ENCODE measurements at places on chromosomes 12 and 14.
A peak's percentile ranks its signal among the peaks of the same experiment; 100 is the strongest.

GRCh38 chr14:101494826-101495225, 66.5 kb upstream of the DIO3 start:
- no peak for DNase-seq

GRCh38 chr14:86013641-86014040, 483.7 kb downstream of the FLRT2 start:
- DNase-seq = no peak

DNA sequence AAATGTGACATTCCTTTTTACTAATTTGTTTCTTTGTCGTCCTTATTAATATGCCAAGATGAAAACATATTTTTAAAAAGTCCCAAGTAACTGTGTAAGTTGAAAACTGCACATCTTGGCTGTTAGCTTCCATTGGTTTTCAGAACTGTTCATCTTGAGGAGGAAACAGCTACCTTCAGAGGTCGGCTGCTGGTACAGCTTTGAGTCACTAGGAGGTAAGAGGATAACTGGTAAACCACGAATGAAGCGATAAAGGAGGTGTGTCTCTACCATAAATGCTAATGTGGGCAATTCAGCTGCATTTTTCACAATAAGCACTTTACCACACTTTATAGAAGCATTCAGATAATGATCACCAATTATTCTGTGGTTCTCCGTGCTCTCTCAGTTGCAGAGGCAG, 137.5 kb upstream of the KRAS start:
- no peak for DNase-seq

DNA sequence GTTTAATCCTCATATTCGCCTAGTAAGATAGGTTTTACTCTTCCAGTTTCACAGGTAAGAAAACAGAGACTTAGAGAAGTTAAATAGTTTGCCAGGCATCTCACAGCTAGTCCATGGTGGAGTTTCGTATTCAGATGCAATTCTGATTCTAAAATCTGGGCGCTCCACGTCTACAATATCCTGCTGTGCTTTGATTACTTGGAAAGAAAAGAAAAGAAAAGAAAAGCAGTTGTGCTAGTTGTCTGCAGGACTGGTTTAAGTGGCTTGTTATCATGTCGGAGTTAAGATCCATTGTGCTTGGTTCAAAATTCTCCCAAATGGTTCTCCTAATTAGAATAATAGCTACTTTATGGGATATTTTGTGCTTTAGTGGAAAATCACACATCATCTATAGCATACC, 18.6 kb downstream of the AKAP3 start:
- DNase-seq = no peak

DNA sequence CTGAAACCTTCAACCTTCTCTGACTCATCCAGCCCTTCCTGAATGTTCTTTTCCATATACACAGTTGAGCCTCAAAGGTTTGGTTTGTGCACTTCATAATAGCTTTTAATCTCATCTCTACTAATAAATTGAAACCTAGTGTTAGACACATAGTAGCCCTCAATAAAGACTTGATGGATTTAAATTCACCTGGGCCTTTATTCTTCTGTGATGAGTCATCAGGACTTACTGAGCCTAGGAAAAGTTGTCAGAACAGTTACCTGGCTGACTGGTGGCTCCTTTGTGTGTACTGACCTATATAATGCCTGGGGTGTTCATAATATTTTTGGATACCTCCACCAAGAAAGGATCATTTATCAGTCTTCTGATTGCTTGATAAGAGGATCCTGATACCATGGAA, 86.4 kb upstream of the NTF3 start:
- DNase-seq = no peak

DNA sequence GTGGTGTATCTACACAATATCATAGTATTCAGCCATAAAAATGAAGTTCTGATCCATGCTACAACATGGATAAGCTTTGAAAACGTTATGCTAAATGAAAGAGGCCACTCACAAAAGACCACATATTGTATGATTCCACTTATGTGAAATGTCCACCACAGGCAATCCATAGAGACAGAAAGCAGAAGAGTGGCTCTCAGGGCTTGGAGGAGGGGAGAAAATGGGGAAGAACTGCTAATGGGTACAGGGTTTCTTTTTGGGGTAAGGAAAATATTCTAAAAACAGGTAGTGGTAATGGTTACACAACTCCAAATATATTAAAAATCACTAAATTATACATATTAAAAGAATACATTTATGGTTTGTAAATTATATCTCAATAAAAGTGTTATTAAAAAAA, 16.5 kb downstream of the SCNN1A start:
- DNase-seq = no peak

GRCh38 chr14:75522983-75523318, 682 bp downstream of the BATF start:
- DNase-seq = no peak

- DNase-seq = no peak
Observed at GRCh38 chr12:127162307-127162706, 1104.7 kb upstream of the TMEM132C start.

- DNase-seq = no peak
Observed at GRCh38 chr14:66233591-66233990, 252.6 kb upstream of the CCDC196 start.

DNA sequence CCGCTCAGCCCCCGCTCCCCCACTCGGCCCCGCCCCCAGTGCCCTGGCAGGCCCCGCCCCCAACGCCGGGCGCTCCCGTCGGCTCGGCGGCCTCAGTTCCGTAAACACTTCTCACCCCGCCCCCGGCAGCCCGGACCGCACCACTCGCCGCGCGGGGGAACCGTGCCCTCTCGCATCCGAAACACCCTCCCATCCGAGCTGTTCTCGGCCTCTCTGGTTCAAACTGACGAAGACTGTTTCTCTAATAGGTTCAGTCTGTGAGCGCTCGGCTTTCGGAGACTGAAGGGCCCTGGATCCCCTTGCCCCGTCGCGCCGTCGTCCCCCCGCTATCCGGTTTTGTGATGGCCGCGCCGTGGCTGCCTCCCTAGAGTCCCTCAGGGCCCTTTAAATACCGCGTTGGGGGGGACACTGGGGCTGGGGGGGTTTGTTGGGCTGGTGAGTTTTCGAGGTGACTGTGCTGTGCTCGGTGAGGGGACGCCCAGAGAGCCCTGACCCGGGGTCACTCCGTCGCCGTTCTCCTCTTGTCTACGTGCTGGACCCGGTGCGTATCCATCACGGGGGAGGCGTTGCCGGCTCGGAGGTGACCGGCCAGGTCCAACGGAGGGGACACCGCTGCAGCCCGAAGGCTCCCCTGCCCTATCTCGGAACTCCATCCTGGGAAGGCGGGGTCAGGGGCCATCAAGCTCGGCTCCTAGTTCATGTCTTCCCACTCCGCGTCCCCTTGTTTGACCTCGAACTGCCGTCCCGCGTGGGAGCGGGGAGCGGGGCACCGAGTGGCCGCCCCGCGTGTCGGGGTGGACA, at the start of gene TCP11L2:
Gene TCP11L2 (plus strand): TSS at position 333 of the 801 bp plus-strand sequence. CDS start 8,343 bp downstream, outside the sequence.
- DNase-seq = peak; percentile 94

GRCh38 chr12:57581802-57582201, 9.2 kb upstream of the PIP4K2C start:
- DNase-seq = no peak

DNA sequence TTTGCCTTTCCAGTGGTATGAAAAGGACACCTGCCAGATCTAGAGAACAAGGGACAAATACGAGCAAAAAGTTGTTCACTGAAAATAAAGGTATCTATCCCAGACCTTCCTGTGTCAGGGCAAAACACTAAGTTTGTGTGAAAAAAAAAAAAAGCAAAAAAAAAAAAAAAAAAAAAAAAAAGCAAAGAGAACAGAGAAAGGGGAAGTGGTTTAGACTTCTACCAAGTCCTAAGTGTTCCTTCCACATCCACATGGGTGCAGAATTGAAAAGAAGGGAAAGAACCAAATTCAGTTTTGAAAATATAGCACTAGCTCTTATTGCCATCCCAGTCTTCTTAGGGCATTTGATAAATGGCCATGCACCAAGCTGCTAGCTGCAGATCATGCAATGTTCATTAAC, 41.7 kb downstream of the ZCRB1 start:
- no peak for DNase-seq

GRCh38 chr14:57755018-57755521, 110.8 kb downstream of the SLC35F4 start:
- no peak for DNase-seq

DNA sequence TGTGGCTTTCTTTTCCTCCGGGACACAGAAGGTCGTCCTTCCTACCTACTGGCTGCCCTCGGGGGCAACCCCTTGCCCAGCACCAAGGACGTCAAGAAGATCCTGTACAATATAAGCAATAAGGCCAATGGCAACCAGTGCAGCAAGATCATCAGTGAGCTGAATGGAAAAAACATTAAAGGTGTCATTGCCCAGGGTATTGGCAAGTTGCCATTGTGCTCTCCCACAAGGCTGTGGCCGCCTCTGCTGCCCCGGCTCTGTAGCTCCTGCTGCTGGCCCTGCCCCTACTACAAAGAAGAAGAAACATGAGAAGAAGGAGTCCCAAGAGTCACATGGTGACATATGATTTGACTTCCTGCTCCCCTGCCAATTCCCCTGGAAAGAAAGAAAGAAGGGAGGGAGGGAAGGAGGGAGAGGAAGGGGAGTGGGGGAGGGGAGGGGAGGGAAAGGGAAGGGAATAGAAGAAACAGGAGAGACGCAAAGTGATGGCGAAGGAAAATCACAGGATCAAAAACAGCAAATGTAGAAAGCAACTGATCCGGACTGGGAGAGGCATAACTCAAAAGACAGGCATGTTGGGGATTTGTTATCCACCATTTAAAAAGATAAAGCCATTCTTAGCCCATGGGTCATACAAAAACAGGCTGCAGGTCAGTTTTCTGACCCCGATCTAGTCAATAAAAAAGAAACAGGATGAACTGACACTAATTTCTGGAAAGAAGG, 61.3 kb upstream of the RESF1 start:
- no peak for DNase-seq

- DNase-seq = no peak
Observed at GRCh38 chr12:18358077-18358476, 96.8 kb downstream of the PIK3C2G start.

DNA sequence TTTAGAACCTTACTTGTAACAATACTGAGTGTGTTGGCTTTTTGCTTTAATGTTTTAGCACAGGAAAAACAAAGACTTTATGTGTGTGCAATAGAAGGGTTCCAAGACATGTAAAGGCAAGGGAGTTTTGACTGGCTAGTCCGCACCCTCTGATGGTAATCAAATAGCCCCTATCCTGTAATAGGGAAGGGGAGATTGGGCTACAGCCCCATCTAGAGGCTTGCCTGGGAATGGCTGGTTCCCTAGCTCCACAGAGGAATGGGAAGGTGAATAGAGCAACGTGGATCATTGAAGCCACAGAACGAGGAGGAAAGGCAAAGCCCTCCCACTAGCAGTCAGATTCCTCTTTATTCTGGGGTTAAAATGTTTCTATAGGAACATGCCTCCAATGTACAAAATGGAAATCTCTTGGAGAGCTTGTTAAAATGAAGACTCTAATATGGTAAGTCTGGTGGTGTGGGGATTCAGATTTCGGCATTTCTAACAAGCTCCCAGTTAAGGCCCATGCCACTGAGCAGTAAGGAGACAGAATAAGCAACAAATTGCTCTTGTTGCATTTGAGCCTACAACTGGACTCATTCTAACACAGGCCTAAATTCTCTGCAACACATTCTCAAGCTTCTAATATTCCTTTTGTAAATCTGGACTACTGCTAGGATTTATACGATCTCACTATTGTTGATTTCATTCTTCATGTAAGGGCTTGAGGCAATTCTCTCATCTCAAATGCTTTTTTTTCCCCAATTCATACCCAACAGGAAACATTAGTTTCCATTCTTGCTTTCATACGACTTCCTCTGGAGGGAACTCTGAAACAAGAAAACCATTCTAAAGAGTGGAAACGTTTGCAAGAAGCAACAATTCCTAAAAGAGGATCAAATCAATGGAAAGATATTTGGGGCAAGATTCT, 57.1 kb downstream of the NIN start:
- DNase-seq = no peak

- no peak for DNase-seq
Observed at GRCh38 chr14:33768458-33768830, 182.4 kb downstream of the EGLN3 start.

GRCh38 chr14:21081521-21082142, 11.5 kb downstream of the ARHGEF40 start:
- no peak for DNase-seq

DNA sequence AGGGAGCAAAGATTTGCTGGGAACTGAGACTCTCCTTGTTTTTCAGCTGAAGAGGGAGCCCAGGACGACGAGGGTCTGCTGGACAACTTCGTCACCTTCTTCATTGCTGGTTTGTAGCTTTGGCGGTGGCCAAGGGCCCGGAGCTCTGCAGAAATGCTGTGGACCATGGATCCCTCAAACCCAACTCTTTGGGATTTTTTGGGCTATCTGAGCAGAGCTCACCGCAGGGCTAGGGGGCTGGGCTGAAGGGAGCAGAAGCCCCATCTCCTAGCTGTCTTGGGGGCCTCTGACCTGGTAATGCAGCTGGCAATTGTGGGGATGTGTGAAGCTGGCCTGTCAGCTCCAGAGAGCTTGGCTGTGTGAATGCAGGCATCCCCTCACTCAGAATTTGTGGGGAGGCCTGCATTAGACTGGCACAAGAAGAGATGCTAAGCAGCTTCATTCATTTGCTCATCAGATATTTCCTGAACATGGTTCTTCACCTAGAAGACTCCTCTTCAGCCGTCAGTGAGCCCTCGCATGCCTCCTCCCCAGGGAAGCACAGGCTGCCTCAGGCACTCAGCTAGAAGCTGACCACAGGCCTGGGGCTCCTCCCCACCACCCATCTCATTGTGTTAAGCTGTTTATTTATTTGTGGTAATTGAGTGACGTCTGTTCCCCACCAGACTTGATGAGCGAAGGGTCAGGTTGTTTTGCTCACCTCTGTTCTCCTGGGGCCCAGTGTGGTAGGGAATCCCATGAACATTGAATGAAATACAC, 32.2 kb downstream of the CYP46A1 start:
- DNase-seq = no peak

- DNase-seq = no peak
Observed at GRCh38 chr12:133130808-133131128, 341 bp downstream of the ZNF10 start.

GRCh38 chr14:34035177-34035933, 84.5 kb upstream of the EGLN3 start:
- no peak for DNase-seq

- no peak for DNase-seq
Observed at GRCh38 chr12:90621927-90622326, 333.0 kb downstream of the CCER1 start.

DNA sequence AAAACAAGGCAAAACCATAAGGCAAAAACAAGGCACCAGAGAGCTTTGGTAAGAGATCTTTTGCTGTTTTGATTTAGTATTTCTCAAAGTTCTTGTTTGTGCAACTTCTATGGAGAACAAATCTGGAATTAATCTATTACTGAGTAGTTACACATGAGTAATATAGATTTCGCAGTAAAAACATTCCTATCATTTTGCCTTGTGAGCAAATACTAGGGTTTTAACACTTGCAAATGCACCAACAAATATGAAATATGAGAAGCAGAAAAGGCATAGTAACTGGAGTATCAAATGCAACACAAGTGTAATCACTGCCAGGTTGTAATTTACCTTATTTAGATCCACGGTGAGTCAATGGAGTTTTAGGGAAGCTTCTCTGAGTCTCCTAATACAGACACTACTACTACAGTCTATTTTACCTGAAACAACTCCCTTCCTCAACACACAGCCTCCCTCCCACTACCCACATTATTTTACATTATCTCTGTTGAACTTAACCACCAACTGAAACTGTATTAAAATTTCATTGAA, 324.1 kb downstream of the FLRT2 start:
- DNase-seq = no peak

GRCh38 chr14:68214431-68214830, 394.9 kb downstream of the RAD51B start:
- DNase-seq = no peak

GRCh38 chr14:99271951-99272631, at the start of gene BCL11B:
TSS of gene BCL11B (minus strand) at chr14:99272197. CDS start at chr14:99271218, 979 bp downstream.
- DNase-seq = no peak

Measured in chondrocyte (in vitro differentiated cells).